ENCODE measurements at places on chromosomes 12 and 14. TPM values are rescaled to one million over a fixed set of nuclear protein-coding genes. Genes with fewer than 3 reads are reported as not detected.

DNA sequence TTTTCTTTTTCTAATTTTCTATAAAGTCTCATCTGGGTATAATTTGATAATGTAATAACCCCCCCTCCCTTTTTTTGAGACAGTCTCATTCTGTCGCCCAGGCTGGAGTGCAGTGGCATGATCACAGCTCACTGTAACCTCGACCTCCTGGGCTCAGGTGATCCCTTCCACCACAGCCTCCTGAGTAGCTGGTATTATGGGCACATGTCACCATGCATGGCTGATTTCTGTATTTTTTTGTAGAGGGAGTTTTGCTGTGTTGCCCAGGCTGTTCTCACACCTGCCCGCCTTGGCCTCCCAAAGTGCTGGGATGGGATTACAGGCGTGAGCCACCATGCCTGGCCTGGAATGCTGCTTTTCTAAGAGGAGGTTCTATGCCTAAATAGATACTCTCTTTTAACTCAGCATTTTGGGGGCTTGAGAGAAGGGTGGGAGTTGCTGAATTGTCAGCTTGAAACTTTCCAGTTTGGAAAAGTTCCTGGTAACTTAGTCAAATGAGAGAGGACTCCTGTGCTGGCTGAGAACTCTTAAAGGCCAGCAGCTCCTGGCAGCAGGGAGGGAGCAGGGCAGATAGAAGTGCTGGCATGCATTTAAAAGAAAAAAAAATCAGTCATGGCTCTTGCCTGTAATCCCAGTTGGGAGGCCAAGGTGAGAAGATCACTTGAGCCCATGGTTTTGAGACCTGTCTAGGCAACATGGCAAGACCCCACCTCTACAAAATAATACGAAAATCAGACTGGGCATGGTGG, 13.0 kb downstream of the NUDT4 start:
- H3K36me3 ChIP-seq, result no peaks in the 10 kb centered on the region
- H3K27me3 ChIP-seq, result no peaks in the 10 kb centered on the region
- H3K4me3 ChIP-seq, result no peak overlapping the region
- DNase-seq, result no peak
- H3K4me1 ChIP-seq, result peaks cover 10% of the 10 kb centered on the region
- H3K27ac ChIP-seq, result no peak overlapping the region

DNA sequence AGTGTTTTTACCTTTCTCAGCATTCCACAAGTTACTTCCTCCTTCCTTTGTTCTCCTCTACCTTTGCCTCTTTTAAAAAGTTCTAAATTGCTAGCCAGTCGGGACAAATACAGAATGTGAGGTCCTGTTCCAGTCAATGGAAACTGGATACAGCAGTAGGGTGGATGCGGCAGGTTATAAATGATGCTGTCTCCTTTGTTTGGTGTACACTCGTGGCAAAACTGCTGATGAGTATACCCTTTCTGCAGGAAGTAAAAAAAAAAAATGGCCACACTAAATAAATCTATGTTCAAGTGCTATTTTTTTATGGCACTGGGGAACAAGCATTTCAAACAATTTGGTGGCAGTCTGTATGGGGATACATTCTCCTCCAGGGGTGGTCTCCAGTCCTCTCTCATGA, 27.5 kb downstream of the KLRK1 start:
- DNase-seq, result no peak
- H3K4me1 ChIP-seq, result peaks cover 19% of the 10 kb centered on the region
- H3K36me3 ChIP-seq, result no peaks in the 10 kb centered on the region
- H3K4me3 ChIP-seq, result peak overlapping the region; percentile 9
- H3K27me3 ChIP-seq, result no peaks in the 10 kb centered on the region

TESPA1 gene
- total RNA-seq, result 2.0 TPM

PIWIL1 gene
- 0.09 TPM for total RNA-seq

A2M gene
- total RNA-seq, result 467 TPM

- no peak overlapping the region for H3K27ac ChIP-seq
- no peak for DNase-seq
Observed at GRCh38 chr12:14903386-14904098, 17.9 kb upstream of the MGP start.

DNA sequence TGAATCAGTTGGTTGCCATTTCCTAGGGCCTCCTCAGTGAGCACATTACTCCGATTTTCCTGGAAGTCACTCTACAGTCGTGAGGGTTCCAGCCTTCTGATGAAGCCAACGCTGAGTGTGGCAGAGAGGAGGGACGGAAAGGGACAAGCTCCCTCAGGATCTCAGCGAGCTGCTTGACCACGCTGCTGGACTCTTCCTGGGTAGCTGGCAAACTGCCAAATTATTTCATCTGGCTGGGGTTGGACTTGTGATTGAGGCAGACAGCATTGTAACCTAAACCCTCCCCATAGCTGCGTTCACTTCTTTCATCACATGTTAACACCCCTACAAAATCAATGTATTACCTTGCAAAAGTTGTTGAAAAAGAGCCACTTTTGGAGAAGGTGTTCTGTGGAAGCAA, 69.6 kb upstream of the CHST11 start:
- peaks cover 2% of the 10 kb centered on the region for H3K4me1 ChIP-seq
- no peak for DNase-seq
- no peak overlapping the region for H3K27ac ChIP-seq
- H3K27me3 ChIP-seq, result no peaks in the 10 kb centered on the region
- H3K36me3 ChIP-seq, result no peaks in the 10 kb centered on the region
- H3K4me3 ChIP-seq, result no peak overlapping the region

TOMM20L gene
- total RNA-seq, result not detected

TMEM260 gene
- total RNA-seq, result 17.2 TPM

DNA sequence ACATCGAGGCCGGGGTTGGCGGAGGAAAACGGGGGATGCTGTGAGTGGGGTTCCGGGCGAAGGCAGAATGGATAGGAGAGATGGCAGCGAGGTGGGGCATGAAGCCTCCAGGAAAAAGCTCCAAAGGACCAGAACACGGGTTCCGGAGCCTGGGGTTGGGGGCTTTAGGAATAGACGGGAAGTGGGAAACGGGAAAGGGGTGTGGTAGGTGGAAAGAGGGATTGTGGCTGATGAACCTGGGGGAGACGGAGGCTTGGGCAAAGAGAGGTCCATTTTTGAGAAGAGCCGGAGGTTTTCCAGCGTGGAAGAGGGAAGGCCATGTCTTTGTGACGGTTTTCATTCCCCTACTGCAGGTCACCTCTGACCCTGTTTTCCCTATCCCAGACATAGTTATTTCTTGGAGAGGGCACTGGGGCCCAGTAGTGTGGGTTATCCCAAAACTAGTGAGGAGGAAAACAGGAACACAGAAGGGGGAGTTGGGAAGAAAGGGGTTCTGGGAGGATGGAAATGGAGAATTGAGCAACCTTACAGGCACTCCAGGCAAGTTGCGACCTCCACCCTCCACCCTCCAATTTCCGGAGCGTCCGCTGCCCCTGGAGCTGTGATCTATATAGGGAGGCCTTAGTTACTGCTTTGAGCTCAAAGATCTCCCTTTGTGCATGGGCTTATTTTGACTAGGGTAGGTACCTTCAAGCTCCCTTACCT, 1.1 kb downstream of the ATN1 start:
- peak overlapping the region; percentile 98 for H3K27ac ChIP-seq
- no peaks in the 10 kb centered on the region for H3K36me3 ChIP-seq
- no peaks in the 10 kb centered on the region for H3K27me3 ChIP-seq
- H3K4me1 ChIP-seq, result peaks cover 67% of the 10 kb centered on the region

GRCh38 chr12:62045211-62045610, 215.0 kb upstream of the USP15 start:
- no peaks in the 10 kb centered on the region for H3K4me1 ChIP-seq
- H3K27ac ChIP-seq, result no peak overlapping the region
- H3K4me3 ChIP-seq, result no peak overlapping the region
- H3K27me3 ChIP-seq, result no peaks in the 10 kb centered on the region
- H3K36me3 ChIP-seq, result no peaks in the 10 kb centered on the region
- no peak for DNase-seq

DNA sequence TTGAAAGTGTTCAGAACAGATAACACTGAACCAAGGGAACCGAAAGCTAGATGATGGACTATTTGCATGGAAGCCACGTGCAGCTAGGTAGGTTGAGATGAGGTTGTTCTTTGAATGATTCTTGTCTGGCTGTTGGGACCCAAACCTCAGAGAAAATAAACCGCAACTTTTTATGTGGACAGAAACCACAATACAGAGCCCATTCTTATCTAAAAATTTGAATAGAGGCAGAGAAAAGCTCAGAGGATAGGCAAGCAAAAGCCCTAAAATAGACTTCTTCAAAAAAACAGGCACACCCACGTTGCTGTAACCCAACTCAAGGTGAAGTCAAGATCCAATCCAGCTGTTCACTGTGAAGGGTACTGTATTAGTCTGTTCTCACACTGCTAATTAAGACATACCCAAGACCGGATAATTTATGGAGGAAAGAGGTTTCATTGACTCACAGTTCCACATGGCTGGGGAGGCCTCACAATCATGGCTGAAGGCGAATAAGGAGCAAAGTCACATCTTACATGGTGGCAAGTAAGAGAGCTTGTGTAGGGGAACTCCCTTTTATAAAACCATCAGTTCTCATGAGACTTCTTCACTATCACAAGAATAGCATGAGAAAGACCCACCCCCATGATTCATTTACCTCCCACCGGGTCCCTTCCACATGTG, 353.8 kb downstream of the AACS start:
- no peaks in the 10 kb centered on the region for H3K27me3 ChIP-seq
- H3K4me1 ChIP-seq, result no peaks in the 10 kb centered on the region
- no peak overlapping the region for H3K27ac ChIP-seq

DNA sequence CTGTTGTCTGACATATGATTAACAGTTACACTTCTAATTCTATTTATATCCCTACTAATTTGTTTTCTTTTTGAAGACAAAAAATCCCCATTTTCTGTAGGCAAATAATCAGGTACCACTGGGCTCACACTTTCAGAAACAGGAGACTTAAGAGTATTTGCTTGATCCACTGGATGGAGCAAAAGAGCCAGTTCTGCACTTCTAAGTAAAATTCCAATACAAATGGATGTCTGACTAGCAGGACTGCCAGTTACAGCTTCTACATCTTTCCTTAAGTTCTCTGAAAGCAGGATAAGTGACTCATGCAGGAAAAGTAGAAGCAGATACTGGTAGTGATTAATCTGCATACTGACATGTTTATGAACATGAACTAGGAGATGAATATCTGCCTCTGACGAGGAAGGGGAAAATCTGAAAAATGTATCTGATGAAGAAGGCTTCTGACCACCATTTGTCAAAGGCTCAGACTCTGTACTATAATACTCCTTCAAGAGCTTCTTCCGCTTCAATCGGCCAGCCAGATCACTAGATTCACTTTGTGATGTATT, 73.8 kb upstream of the ANKS1B start:
- H3K27ac ChIP-seq, result no peak overlapping the region
- DNase-seq, result no peak
- no peaks in the 10 kb centered on the region for H3K27me3 ChIP-seq
- H3K36me3 ChIP-seq, result no peaks in the 10 kb centered on the region
- no peaks in the 10 kb centered on the region for H3K4me1 ChIP-seq

DNA sequence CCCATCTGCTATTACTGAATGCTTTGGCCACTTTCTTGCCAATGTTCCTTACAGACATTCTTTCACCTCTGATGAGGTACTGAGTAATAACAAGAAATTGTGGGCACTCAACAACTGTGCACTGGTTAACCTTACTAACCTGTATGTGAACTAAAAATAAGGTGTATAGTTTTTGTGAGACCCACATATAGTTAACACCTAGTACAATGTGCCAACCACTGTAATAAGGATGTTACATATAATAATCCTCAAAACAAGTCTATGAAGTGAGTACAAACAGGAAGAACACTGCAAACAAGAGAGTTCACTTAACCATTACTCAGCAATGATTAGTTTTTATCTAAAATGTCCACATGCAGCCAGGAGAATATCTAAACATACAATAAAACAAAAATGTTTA, 4.5 kb downstream of the DDHD1 start:
- no peaks in the 10 kb centered on the region for H3K36me3 ChIP-seq
- H3K4me1 ChIP-seq, result peaks cover 9% of the 10 kb centered on the region
- H3K4me3 ChIP-seq, result no peak overlapping the region

- peak overlapping the region; percentile 80 for H3K27ac ChIP-seq
- DNase-seq, result no peak
- H3K27me3 ChIP-seq, result no peaks in the 10 kb centered on the region
- H3K4me3 ChIP-seq, result no peak overlapping the region
- no peaks in the 10 kb centered on the region for H3K36me3 ChIP-seq
Observed at GRCh38 chr12:111412007-111412829, 6.5 kb downstream of the SH2B3 start.

- no peak overlapping the region for H3K4me3 ChIP-seq
- H3K36me3 ChIP-seq, result no peaks in the 10 kb centered on the region
- H3K4me1 ChIP-seq, result no peaks in the 10 kb centered on the region
Observed at GRCh38 chr14:83419420-83419819, 1885.8 kb upstream of the SEL1L start.

BCL2L2 gene
- total RNA-seq, result 53.1 TPM

GRCh38 chr14:20262642-20263128, 23.6 kb downstream of the OR11H4 start:
- no peaks in the 10 kb centered on the region for H3K27me3 ChIP-seq
- H3K27ac ChIP-seq, result no peak overlapping the region
- no peak overlapping the region for H3K4me3 ChIP-seq
- no peaks in the 10 kb centered on the region for H3K36me3 ChIP-seq
- no peaks in the 10 kb centered on the region for H3K4me1 ChIP-seq

BIN2 gene
- 5.5 TPM for total RNA-seq

DNA sequence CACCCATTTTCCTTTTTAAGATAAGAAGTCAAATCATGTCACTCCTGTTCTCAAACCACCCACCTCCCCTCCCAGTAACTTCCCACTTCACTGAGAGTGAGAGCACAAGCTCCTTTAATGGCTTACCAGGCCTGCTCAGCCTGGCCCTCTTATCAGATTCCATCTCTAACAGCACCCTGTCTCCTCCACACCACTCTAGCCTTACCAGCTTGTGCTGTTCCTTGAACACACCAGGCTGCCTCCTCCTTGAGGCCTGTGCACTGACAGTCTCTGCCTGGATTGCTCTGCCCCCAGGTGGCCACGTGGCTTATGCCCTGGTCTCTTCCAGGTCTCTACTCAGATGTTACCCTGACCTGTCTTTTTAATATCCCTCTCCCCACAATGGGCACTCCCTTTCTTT, 40.1 kb upstream of the EVL start:
- no peaks in the 10 kb centered on the region for H3K36me3 ChIP-seq
- peak overlapping the region; percentile 33 for H3K27ac ChIP-seq
- H3K27me3 ChIP-seq, result no peaks in the 10 kb centered on the region
- no peaks in the 10 kb centered on the region for H3K4me1 ChIP-seq
- DNase-seq, result no peak
- H3K4me3 ChIP-seq, result no peak overlapping the region

DNA sequence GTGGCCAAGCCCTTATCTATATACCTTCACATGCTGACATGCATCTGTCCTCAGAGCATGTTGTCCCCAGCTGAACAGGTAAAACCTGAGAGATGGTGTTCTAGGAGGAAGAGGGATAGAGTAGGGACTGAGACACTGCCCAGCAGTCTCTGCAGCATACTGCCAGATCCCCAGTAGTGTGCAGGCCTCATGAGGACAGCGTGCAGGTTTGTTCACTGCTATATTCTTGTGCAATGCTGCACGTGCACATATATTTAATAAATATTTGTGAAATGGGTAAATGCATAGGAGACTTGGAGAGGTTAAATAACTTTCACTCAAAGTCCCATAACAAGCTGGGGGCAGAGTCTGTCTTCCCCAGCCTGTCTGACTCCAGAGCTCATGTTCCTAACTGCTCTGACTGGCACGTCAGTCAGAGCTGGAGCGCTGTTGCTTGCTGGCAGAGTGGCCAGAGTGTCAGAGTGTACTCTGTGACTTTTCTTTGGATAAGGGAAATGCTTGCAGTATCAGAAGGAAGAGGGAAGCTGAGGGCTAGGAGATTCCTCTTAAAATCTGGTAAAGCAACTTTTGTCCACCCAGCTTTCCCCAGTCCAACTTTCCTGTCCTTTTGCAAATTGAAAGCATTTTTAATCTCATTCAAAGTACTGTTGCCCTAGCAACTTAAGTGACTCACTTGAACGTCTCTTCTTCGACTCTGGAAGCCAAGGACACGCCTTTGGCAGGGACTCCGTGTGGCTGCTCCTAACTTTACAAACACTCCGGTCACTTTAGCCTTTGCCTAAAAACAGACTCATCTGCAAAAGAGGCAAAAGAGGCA, 14.9 kb upstream of the POLR3B start:
- H3K36me3 ChIP-seq, result no peaks in the 10 kb centered on the region
- peak overlapping the region; percentile 85 for H3K27ac ChIP-seq
- H3K4me1 ChIP-seq, result peaks cover 34% of the 10 kb centered on the region
